ENCODE measurements at places on chromosomes 3 and 15. TPM values are rescaled to one million over a fixed set of nuclear protein-coding genes. Genes with fewer than 3 reads are reported as not detected.

- no peak for DNase-seq
Measured at GRCh38 chr3:167750272-167750971, 14.9 kb downstream of the SERPINI1 start.

DNA sequence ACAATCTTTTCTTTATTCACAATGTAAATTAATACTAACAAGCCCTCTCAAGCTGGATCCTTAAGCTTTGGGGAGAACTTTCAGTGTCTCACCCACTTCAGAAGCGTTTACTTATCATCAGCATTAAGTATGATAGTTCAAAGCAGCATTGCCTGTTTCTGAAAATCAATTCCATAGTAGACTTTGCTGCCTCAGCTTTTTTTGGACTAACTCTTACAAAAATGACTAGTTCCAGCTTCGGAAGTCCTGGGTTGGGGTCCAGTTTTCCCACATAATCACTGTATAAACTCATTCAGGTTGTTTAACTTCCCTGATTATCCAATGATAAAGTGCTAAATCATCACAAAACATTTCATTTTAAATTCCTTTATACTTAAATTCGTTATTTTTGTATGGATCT, 114.4 kb downstream of the NR2F2 start:
- DNase-seq = no peak

- peak; percentile 84 for DNase-seq
Measured at GRCh38 chr15:69535101-69535638, 82.6 kb downstream of the RPLP1 start.

DNA sequence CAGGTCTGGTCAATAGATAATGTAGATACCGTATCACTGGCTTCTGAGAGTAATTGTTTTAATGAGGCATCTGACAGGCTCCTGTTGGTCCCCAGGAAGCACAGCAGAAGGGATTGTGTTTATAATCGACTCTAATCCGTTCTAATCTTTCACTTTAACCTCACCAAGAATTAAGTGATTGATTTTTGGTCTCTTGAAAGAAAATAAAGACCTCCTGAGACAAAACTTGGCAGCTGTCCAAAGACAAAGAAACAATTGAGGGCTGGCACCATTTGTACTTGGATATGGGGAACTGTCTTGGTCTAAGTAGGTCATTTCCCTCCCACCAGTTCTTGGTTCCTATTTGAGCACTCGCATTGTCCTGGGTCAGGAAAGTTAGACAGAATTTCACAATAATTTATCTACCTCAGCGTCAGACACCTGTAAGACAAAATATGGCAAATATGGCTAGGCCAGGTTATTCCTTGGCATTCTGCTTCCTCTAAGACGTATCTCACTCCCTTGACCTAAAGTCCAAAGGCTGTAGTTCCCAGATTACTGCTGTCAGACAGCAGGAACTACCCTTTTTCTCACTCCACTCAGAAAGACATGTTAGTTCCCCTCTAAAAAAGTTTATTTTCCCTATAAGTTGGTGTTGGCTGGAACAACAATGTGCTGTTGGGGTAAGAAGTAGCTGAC, 22.7 kb upstream of the CD96 start:
- no peak for DNase-seq

DNA sequence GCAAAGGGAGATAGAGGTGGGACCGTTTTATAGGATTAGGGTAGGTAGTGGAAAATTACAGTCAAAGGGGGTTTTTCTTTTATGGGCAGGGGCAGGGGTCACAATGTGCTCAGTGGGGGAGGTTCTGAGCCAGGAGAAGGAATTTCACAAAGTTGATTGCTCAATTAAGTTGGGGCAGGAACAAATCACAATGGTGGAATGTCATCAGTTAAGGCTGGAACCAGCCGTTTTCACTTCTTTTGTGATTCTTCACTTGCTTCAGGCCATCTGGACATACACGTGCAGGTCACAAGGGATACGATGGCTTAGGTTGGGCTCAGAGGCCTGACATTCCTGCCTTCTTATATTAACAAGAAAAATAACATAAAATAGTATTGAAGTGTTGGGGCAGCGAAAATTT, 453.8 kb downstream of the VGLL3 start:
- no peak for DNase-seq

Gene IGSF10
- total RNA-seq = 0.10 TPM

Gene EIF4A2
- total RNA-seq = 340 TPM

Gene EEF1AKMT4
- total RNA-seq = 5.2 TPM

Gene RBM5
- total RNA-seq = 53.4 TPM

Gene SLC25A38
- total RNA-seq = 28.8 TPM
